ENCODE measurements at places on chromosomes 11 and 22.

DNA sequence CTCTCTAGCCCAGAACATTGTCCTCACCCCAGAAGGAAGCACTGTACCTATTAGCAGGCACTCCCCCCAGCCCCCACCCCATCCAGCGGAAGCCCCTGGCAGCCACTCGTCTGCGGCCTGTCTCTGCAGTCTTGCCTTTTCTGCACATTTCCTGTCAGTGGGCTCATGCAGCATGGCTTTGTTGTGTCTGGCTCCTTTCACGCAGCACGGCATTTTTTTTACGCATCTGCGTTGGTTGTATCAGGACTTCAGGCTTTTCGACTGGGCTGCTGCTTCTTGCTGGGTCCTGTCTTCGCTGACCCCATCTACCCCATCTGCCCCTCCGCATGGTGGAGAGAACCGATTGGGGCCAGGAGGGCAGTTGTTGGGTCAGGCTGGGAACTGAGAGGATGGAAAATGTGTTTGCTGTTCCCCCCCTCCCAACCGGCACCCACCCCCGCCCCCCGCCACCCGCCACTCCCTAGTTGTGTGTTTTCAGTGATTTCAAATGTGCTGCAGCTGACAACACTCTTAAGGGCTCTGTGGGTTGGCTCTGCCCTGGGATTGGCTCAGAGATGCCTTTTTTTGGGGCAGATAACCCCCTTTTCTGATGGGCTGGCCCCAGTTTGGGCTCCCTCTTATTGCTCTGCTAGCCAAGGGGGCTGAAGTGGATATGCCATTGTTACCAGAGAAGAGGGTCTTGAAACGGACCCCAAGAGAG lies 110.0 kb downstream of the KIAA1671 start:
- no peak for DNase-seq

- no peak for DNase-seq
Observed at GRCh38 chr11:76239483-76240160, 33.3 kb upstream of the WNT11 start.

DNA sequence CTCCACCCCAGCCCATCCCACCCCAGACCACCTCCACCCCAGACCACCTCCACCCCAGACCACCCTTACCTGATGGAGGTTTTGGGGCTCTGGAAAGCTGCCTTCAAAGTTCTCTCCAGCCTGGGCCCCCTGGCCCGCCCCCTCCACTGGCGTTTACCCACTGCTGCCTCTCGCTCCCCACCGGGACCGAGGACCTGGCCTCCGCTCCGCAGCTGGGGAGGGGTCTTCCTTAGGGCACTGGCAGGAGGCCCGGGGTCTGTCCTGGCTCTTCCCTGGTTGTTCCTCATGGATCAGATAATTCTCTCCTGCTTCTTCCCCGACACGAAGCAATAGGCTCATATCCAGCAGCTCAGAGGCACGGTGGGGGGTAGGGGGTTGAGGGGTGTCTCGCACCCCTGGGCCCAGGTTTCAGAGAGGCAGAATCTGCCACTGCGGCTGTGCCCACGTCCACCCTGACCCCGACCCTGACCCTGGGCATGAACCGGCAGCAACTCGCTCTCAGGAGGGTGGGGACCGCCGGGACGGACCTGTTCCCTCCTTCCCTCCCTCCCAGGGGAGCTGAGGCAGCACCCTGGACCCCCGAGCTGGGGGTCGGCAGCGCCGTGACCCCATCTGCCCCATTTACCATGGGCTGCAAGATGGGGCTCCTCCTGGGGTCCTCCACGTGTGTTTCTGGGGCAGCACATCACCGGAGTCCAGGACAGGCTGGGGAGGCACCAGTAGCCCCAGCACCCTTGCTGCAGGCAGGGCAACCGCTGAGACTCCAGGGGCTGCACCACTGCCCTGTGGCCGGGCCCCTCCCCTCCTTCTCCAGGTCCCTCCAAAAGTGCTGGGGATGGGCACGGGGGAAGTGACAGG lies 12.9 kb downstream of the KRTAP5-5 start:
- no peak for DNase-seq

GRCh38 chr11:18958221-18958910 lies 19.2 kb upstream of the MRGPRX1 start:
- no peak for DNase-seq

DNA sequence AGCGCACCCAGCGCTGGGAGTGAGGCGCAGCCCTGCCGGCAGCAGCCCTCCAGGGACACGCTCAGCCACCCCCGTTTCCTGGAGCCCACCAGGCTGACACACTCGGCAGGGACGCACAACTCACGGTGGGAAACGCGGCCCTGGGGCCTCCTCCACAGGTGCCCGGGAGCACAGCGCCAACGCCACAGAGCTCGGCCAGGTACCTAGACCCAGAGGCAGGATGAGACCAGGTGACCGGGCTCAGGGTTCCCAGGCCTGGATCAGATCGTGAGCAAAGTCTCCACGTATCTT lies 18.0 kb downstream of the TUBGCP6 start:
- no peak for DNase-seq

DNA sequence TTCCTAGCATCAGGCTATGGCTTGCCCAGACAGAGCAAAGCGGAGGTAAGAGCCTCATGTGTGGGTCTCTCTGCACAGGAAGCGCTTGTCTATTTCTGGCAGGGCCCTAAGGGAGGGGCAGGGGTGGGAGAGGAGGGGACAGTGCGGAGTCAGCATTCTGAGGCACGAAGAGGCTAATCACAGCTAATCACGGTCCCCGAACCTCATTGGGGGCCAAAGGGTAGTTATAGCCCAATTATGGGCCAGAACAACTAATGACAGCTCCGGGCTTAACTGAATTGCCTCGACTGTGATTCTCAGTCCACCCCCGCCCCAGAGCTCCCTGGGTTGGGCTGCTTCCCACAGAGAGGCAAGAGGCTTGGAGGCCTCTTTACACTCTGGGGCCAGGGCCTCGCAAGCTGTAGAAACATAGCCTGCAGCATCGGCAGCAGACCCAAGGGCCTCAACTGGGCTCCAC lies 72.7 kb upstream of the PRDM11 start:
- DNase-seq = no peak

GRCh38 chr22:18062421-18062820 lies 15.4 kb upstream of the PEX26 start:
- no peak for DNase-seq

- no peak for DNase-seq
Observed at GRCh38 chr11:114106986-114107385, 47.5 kb downstream of the ZBTB16 start.

DNA sequence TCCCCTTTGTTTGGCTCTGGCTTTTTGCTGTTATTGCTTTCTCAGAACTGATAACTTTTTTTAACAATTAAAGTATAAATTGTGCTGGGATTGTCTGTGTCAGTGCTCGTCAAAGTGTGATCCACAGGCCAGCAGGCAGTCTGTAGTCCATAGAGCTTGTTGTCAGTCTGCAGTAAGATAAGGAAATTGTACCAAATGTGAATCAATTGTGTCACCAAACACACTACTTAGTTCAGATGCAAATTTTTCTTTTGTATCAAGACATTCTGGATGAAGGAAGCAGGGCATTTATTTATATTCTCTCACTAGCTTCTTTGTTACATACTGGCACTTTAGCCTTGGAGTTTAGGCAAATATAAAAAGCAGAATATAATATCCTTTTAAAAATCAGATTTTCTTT lies 121.0 kb downstream of the WNT11 start:
- no peak for DNase-seq

GRCh38 chr22:18063306-18063705 lies 14.5 kb upstream of the PEX26 start:
- DNase-seq = no peak

- DNase-seq = no peak
Observed at GRCh38 chr11:2592559-2593392, 107.0 kb downstream of the KCNQ1OT1 start.

DNA sequence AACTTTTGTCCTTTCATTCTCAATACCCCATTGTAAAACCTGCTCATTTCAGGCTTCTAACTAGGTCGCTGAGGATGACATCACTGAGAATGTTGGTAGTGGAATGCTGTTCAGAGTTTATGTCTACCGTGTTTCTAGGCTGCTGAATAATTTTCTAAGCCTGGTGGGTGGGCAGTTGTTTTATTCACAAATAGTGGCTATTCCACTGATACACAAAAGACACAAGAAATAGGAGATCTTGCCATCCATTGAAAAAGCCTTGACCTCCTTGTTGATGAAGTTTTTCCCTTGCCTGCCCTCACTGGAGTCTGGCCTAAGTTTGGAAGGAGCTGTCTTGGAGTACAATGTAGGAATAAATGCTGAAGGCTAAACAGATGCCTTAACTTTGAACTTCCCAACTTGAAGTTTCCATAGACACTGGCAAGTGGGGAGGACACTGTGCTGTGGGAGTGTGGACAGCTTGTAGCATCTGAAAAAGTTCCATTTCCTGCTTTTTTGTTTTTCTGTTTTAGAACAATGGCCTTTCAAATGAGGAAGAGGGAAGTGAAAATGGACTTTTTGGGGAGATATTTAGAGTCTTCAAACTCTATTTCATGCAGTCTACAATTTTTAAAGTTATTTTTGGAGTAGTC lies 59.2 kb downstream of the TRIM44 start:
- DNase-seq = no peak

DNA sequence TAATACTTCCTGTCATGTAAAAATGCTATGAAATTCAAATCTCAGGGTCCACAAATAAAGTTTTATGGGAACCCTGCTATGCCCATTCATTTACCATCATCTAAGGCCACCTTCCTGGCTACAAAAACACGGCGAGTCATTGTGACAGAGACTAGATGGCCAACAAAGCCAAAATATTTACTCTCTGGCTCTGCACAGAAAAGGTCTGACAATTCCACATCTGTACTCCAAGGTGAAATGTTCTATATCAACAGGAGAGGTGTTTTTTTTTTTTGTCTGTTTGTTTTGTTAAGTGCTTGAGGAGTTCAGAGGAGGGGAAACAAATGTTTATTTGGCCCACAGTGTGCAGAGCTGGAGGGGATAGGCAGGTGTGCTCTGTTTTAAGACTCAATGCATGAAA lies 18.6 kb upstream of the TMA7B start:
- peak; percentile 38 for DNase-seq

- no peak for DNase-seq
Observed at GRCh38 chr11:79173615-79174014, 267.2 kb downstream of the TENM4 start.

DNA sequence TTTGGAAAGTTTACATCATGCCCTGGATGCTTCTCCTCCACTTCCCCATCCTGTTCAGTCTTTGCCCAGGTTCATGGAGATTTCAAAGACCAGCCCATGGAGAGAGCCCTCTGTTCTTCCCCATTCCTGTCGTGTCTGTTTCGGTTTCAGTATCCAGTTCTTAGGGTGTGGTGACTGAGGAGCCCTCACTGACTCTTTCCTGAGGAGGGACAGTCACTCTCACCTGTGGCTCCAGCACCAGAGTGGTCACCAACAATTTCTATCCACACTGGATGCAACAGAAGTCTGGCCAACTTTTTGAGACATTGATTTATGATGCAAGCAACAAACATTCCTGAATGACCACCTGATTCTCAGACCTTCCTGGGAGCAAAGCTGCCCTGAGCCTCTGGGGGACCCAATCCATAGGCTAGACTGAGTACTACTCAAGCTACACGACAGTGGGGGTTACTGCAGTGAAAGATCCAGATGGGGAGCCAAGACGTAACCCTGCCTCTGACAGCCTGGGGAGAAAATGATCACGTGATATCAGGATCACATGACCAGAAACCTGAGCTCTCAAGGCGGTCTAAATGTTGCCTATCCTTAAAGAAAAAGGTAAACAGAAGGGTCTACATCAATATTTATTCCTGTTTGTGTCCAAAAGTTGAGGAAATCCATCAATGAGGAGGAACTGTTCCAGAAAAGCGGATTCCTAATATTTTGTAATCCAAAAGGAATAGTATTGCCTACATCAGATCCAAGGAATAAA lies 76.2 kb upstream of the VPREB1 start:
- peak; percentile 73 for DNase-seq

DNA sequence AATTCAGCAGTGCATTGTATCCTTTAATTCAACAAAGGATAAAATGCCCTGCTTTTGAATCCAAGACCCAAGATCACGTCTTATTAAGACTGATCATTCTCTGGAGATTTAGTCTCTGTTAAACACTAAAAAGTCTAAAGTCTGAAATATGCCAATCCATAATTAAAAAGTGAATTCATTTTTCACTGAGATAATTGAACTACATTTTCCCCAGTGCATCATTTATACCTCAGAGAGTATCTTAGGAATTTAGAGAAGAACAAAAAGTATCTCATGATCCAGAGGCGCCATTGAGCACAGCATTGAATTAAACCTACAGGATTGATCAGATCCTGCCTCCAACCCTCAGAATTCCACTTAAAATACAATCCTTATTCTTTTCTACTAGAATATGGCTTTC lies 5.4 kb downstream of the OR5AP2 start:
- no peak for DNase-seq

DNA sequence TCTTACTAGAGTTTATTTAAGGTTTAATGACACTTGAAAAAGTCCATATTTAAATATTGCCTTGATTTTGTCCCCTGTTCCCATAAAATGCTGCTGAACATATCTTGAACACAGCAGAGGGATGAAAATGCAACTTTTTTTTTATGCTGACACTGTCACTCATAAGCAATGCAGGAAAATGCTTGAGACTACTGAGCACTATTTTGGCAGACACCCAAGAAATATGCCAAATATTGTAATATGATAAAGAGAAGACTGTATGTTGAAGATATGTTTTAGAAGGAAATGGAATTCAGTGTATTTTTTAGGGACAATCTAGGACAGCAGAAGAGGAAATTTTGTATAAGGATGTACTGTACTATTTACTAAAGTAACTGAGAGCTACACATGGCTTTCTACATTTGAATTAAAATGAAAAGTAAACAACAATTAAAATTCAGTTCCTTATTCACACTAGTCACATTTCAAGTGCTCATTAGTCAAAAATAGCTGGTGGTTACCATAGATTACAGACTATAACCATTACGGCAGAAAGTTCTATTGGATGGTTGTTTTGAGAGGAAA lies 58.6 kb downstream of the LRRC4C start:
- DNase-seq = no peak

- no peak for DNase-seq
Observed at GRCh38 chr11:86403458-86403857, 28.8 kb downstream of the CCDC81 start.

- no peak for DNase-seq
Observed at GRCh38 chr11:47506795-47507562, 46.0 kb downstream of the CELF1 start.

DNA sequence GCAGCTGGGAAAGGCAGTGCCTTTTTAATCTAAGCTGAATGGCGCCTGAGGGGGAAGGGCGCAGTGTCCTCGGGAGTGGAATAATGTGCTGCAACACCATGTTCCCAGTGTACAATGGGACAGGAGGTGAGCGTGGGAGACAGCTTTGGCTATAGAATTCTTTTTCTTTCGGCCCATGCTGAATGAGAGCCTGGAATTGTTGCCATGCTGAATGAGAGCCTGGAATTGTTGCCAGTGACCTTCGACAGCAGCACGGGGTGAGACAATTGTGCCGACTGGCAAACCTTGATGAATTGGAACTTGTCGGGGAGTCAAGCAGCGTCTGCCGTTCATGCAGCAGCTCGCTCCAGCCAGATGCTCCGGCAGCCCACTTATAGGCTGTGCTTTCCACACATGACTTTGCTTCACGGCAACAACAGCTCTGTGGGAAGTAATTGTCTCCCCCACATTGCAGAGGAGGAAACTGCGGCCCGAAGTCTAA lies 141.4 kb upstream of the E2F8 start:
- no peak for DNase-seq

- no peak for DNase-seq
Observed at GRCh38 chr11:60394666-60395380, 1.4 kb upstream of the MS4A14 start.

Measured in NCI-H1930 (cell line).